ENCODE measurements at places on chromosomes 7 and 10. TPM values are rescaled to one million over a fixed set of nuclear protein-coding genes. Genes with fewer than 3 reads are reported as not detected.
A peak's percentile ranks its signal among the peaks of the same experiment; 100 is the strongest.

- DNase-seq, result no peak
Observed at GRCh38 chr7:41809529-41809939, 106.6 kb upstream of the INHBA start.

DNA sequence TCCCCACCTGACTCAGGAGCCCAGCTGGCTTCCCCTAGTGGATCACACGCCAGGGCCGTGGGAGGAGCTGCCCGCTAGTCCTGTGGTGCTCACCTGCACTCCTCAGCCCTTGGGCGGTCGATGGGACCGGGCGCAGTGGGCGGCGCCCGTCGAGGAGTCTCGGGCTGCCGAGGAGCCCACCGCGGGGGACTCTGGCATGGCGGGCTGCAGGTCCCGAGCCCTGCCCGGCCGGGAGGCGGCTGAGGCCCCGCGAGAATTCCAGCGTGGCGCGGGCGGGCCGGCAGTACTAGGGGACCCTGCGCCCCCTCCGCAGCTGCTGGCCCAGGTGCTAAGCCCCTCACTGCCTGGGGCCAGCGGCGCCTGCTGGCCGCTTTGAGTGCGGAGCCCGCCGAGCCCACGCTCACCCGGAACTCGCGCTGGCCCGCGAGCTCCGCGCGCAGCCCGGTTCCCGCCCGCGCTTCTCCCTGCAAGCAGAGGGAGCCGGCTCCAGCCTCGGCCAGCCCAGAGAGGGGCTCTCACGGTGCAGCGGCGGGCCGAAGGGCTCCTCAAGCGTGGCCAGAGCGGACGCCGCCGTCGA lies 367.9 kb downstream of the TYW1 start:
- DNase-seq, result no peak

DNA sequence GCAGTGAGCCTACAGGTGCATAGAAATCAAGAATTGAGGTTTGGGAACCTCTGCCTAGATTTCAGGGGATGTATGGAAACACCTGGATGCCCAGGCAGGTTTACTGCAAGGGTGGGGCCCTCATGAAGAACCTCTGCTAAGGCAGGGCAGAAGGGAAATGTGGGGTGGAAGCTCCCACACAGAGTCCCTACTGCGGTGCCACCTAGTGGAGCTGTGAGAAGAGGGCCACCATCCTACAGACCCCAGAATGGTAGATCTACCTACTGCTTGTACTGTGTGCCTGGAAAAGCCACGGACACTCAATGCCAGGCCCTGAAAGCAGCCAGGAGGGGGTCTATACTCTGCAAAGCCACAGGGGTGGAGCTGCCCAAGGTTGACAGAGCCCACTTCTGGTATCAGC lies 533.5 kb downstream of the GPAM start:
- DNase-seq, result no peak

DNA sequence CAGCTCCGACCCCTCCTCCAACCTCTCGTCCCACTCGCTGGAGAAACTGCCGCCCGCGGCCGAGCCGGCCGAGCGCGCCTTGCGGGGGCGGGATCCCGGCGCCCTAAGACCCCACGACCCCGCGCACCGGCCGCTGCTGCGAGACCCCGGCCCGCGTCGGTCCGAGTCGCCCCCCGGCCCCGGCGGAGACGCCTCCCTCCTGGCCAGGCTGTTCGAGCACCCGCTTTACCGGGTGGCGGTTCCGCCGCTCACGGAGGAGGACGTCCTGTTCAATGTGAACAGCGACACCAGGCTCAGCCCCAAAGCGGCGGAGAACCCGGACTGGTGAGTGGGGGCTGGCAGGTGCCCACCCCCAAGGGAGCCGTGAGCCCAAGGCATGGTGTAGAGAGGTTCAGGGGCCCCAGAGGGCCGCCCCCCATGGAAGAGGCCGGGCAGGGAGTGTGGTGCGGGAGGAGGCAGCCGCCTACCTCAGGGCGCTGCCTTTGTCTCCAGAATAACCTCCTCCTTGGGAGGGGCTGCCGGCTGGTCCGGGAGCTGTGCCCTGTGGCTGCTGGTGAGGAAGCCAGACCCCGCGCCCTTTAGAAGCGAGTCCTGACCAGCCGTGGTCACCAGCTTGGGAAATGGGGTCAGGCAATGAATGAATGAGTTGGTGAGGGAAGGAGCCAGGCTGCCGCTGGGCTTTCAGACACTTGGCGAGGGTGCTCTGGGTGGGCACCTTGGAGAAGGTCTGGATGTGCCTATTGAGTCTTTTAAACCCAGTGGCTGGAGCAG lies 1.3 kb downstream of the FAM20C start:
- DNase-seq, result no peak

DNA sequence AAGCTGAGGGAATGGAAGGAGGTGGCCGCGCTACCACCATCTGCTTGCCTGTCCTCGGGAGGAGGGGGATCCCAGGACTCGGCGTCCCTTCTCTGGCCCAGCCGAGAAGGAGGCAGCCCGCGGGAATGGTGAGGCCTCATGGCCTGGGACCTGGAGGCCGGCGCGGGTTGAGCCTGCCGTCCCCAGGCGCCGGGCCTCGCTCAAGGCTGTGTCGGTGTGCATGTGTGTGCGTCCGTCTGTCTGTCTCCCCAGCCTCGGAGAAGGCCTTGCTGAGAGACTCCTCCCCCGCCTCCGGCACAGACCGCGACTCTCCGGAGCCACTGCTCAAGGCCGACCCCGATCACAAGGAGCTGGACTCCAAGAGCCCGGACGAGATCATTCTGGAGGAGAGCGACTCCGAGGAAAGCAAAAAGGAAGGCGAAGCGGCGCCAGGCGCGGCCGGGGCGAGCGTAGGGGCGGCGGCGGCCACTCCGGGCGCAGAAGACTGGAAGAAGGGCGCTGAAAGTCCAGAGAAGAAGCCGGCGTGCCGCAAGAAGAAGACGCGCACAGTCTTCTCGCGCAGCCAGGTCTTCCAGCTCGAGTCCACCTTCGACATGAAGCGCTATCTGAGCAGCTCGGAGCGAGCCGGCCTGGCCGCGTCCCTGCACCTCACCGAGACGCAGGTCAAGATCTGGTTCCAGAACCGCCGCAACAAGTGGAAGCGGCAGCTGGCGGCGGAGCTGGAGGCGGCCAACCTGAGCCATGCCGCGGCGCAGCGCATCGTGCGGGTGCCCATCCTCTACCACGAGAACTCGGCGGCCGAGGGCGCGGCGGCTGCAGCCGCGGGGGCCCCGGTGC lies 1.3 kb downstream of the HMX3 start:
- peak; percentile 41 for DNase-seq

GRCh38 chr7:20240080-20240926 lies 23.1 kb upstream of the MACC1 start:
- DNase-seq, result no peak

DNA sequence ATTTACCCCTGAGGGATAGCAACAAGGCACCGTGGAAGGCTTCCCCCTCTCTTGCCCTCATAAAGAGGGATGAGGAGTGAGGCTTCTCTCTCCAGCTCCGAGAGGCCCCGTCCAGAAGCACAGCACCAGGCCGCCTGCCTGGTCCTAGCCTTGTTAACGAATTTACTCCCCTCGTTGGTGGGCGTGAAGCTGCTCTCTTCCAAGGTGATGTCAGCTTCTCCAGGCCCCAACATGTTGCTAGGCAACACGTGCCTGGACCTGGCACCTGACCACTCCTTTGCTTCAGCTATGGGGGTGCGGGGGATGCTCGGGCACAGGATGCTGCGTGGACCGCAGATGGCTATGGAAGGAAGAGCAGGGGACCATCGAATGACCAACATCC lies 135.2 kb upstream of the MGMT start:
- DNase-seq, result no peak

DNA sequence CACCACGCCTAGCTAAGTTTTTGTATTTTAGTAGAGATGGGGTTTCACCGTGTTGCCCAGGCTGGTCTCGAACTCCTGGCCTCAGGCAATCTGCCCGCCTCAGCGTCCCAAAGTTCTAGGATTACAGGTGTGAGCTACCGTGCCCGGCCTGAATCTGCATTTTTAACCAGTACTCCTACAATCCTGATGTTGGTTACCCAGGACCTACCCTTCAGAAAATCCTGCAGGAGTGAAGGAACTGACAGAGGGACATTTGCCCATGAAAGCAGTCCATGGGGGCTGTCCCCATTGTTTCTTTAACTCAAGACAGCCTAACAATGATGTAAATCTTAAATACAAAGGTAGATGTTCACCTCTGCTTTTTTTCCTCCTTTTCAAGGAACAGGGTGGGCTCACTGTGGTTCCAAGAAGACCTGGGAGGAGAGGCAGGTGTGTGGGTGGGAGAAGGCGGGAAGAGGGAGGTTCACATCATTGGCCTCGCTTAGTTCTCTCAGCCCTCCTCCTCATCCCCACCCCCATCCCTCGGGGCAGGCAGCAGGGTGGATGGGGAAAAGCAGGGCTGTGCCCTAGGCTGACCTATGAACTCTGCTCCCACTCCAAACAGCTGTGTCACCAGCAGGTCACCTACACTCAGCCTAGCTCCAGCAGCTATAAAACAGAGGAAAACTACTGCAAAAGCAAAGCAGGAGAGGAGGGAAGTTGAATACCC lies 13.5 kb downstream of the LRRC20 start:
- DNase-seq, result no peak

NPY gene
- not detected for polyA plus RNA-seq

NRCAM gene
- not detected for polyA plus RNA-seq
